ENCODE measurements at places on chromosomes 1 and 21.

GRCh38 chr1:168865850-168866620 is 137.0 kb upstream of the DPT start:
- DNase-seq, result no peak

DNA sequence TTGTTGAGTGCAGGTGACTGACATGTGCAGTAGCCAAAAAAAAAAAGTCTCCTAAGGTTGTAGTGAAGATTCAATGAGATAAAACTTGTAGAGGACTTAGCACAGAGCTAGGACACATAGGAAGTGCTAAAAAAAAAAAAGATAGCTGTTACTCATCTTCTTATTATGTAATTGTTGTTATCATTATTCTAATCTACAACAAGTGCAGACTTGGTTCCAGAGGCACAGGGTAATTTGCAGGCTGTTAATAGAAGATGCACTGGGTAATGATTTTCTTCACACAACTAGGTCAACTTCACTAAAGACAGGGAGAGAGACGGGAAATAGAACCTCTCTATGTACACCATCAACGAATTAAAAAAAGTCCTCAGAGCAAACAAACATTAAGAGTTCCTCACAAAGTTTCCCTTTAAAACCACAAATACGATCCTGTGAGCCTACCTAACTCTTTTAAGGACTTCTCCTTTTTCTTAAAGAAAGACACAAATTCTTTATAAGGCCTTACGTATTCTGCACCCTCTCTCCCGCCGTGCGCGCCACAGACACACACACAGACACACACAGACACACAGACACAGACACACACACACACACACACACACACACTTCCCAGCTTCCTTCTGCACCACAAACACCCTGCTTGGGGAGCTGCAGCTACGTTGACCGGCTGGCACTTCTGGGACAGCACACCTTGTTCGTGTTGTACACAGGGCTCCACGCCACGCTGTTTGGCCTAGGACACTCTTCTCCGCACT is 49.8 kb upstream of the GADD45A start:
- no peak for DNase-seq

DNA sequence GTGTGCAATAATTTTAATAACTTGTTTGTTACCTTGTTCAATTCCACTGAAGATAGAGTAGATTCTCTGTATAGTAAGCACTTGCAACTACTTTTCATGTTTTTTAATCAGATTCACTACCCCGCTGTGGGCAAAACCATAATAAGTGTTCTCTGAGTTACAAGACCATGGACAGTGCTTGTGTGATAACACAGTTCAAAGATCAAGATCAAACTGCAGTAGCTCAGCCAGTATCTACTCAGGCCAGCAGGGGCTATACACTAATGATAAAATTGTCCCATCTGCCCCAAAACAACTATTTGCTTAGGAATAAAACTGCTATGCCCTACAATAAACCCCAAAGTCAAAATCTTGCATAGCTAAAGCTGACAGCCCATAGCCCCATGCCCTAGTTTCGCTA is 129.6 kb downstream of the LRRC7 start:
- no peak for DNase-seq

- DNase-seq, result no peak
These were observed 24.8 kb downstream of the ST6GALNAC5 start for GRCh38 chr1:76891931-76892622.

DNA sequence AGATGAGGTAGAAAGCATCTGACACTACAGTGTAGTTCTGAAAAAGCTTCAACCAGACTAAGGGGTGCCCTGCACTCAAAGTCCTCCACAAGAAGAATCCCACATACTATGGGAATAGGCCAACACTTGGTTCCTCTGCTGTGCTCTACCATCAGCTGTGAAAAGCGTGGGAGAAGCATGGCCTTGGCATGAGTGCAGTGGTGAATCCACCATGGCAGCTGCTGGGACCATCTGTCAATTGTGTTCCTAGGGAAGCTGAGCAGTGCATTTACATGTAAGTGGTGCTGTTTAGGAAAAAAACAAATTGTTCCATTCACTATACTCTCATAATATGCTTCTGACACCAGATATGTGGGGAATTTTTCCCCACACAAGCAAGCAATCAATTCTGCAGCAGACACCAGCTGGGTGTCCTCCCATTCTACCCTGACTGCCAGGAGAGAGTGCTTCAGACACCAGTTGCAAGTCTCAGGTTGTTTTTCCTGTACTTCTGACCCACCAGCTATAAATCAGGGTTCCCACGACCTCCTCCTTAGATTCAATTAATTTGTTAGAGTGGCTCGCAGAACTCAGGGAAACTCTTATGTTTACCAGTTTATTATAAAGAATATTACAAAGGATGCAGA is 230.8 kb upstream of the CHRM3 start:
- no peak for DNase-seq

- DNase-seq, result no peak
These were observed 68.1 kb downstream of the RPS6KA1 start for GRCh38 chr1:26597629-26598039.

GRCh38 chr1:67214420-67215174 is 48.3 kb downstream of the IL23R start:
- no peak for DNase-seq

GRCh38 chr1:73800376-73800775 is 397.6 kb downstream of the LRRIQ3 start:
- no peak for DNase-seq
